ENCODE measurements at places on chromosomes 1 and 21. TPM values are rescaled to one million over a fixed set of nuclear protein-coding genes. Genes with fewer than 3 reads are reported as not detected.

Gene SMIM12
- total RNA-seq: 29.2 TPM

DNA sequence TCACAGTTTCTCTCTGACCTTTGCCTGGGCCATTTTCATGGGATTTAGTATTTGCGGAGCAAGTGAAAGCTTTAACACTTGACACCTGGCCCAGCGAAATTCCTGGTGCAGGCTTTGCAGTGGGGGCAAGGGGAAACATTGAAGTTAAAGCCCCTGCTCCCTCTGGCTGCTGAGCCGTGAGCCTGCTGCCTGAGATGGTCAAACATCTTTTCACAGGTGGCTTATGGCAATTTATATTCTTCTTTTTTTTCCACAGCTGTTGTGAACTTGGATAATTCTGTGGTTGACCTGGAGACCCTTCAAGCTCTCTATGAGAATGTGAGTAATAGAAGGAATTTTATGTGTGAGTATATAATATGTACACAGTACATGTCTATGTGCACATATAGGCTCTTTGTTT lies 202.9 kb downstream of the FMN2 start:
- DNase-seq: no peak

Gene RHBG
- total RNA-seq: not detected

- no peak for DNase-seq
Observed at GRCh38 chr1:147773215-147773715, 12.9 kb upstream of the GJA5 start.

- no peak for DNase-seq
Observed at GRCh38 chr1:4171480-4172450, 271.7 kb upstream of the C1orf174 start.

DNA sequence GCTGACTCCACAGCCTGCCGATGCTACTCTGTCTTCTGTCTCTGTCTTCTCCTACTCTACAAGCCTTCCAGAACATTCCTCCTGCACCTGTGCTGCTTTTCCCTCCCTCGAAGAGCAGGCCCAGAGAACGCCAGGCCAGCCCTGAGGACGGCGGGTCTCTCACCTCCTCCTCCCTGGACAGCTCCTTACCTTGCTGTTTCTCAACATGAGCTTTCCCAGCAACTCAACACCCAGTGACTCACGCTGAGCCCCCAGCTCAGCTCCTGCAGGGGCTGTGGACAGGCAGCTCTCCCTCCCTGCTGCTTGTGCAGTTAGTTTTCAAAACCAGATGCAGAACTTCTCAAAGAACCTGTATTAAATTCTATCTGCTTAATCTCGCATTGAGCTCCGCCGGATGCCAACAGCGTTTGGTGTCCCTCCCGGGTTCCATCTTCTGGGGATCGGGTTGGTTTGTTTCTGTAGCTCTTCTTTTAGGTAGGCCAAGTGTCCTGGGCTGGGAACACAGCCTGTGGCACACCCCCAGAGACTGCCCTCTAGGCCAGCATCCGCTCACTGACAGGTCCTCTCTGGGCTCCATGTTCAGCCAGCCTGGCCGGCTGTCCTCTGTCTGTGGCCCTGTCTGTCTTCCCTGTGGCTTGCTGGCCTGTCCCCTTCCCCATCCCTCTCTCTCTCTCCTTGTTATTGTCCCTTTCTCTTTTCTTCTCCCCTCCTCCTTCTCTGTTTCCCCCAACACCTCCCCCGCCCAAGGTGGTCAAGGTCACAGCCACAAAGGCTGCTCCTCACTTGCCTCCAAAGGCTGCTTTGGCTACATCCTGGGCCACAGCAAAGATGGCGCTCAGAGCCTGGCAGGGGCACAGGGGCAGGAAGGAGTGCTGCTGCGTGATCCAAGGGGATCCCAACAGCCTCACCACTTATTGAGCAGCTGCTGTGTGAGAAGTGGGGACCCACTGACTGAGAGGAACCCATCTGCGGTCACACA lies 391.0 kb downstream of the MATN1 start:
- no peak for DNase-seq

- no peak for DNase-seq
Observed at GRCh38 chr1:46523496-46524353, 27.7 kb downstream of the KNCN start.

GRCh38 chr1:113545210-113545609 lies 154.9 kb downstream of the MAGI3 start:
- no peak for DNase-seq

- no peak for DNase-seq
Observed at GRCh38 chr1:23039308-23039826, 20.1 kb downstream of the KDM1A start.

Gene S100A1
- total RNA-seq: 2.3 TPM

GRCh38 chr1:54884768-54885167 lies 2.2 kb downstream of the DHCR24 start:
- no peak for DNase-seq

DNA sequence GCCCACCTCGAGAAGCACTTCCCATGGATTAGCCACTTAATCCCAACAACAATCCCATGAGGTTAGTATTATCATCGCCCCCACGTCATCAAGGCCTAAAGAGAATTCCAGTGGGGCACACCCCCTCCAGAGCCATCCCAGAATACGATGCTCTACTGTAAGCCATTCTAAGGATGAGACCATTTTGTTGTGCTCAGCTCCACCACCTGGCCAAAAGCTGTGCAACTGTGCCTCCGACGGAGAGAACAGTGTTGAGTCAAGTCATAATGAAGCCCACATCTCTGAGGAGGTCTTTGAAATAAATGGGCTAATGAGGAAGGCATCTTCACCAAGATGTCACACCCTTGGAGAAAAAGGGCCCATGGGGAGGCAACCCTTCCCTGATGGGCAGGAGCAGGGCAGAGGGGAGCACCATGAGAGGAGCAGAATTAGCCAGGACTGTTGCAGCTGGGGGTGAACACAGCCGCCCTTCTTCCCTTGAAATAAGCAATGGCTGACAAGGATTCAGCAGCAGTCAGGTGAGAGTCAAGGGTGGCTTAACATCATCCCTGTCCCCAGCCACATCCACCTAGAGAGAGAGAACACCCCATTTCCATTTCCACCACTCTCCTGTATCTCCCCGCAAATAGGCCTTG lies 14.6 kb downstream of the SYF2 start:
- DNase-seq: no peak

DNA sequence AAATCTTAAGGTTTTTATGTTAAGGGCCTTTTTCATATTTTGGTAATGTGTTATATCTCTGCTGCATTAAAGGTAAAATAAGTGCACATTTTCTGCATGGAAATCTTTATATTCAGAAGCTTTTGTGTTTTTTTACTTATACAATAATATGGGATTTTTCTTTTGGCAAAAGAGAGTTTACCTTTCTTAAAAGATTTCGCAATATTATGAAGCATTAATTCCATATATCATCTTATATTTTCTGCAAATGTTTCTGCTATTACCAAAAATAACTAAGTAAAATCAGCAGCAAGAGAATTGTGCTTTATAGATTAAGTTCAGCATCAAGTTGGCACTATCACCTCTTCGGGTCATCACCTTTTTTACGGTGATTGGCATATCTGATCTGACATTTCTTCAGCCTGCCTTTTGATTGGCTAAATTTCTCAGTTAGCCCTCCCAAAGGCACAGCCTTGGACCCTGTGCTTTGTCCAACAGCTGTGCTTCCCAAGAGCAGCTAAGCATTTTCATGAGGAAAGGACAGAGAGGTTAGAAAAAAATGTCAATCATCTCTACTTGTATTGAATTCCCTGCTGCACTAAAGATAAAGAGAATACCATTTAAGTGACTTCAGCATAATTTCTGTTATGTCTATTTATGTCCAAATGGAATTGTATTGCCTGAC lies 767.1 kb upstream of the PRMT6 start:
- DNase-seq: no peak

DNA sequence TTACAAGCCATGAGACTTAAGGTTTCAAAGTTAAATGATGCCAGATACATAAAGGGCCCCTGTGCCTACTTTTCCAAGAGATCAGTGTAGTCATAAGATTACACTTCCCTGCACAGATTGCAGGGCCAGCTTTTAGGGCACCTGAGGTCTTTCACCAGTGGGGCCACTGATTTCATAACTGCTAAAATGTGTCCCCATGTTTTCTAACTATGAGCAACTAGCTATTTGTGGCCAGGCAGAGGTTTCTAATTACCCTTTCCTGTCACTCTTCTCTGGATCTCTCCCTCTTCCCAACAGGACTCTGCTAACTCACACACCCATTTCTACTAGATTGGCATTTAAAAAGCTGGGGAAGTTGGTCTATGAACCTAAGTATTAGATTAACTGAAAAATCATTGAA lies 207.1 kb upstream of the SGIP1 start:
- no peak for DNase-seq

DNA sequence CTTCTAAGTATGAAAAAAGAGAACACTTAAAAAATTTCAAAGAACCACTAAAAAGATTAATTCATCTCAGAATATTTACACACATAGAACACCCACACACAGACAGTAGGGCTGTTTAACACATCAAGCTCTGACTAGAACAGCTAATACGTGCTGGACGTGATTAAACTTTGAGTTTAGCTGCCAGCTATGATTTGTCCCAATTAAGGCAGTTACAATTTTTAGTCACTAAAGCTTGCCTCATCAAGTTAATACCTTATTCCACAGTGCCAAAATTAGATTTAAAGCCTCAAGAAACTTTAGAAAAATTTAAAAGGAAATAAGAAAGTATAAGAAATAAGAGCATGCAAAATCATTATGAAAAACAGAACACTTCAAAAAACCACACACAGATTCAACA lies 18.9 kb downstream of the SLC16A1 start:
- no peak for DNase-seq

Gene DNASE2B
- total RNA-seq: 2.7 TPM

- DNase-seq: no peak
Observed at GRCh38 chr1:68378296-68379084, 71.3 kb downstream of the RPE65 start.

Gene TRIM67
- 0.06 TPM for total RNA-seq

Gene GABRD
- total RNA-seq: 0.31 TPM

- DNase-seq: no peak
Observed at GRCh38 chr1:4346131-4346530, 308.3 kb upstream of the AJAP1 start.

Gene DENND2D
- total RNA-seq: 56.6 TPM

- no peak for DNase-seq
Observed at GRCh38 chr1:33347650-33347992, 26.7 kb upstream of the A3GALT2 start.

GRCh38 chr21:15841856-15842564 lies 112.2 kb downstream of the USP25 start:
- DNase-seq: no peak

GRCh38 chr1:231808116-231808515 lies 181.5 kb downstream of the DISC1 start:
- no peak for DNase-seq
